ENCODE measurements at places on chromosomes 2 and 18.

DNA sequence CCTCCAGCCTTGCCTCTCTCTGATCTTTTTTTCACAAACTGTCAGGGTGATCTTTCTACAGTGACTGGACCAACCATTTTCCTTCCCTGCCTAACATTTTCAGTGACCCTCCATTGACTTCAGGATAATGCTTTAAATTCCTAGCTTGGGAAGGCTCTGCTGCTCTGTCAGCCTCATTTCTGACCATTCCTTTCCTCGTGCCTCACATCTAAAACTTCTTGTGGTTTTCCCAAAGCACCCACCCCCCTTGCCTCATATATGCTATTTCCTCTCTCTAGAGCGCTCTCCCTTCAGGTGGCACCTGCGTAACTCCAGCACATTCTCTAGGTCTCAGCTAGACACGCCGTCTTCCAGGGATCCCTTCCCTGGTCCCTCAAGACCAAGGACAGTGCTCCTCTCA lies 37.2 kb downstream of the DRC1 start:
- no peak for DNase-seq

- no peak for DNase-seq
Measured at GRCh38 chr18:77263466-77263763, 13.8 kb downstream of the GALR1 start.

DNA sequence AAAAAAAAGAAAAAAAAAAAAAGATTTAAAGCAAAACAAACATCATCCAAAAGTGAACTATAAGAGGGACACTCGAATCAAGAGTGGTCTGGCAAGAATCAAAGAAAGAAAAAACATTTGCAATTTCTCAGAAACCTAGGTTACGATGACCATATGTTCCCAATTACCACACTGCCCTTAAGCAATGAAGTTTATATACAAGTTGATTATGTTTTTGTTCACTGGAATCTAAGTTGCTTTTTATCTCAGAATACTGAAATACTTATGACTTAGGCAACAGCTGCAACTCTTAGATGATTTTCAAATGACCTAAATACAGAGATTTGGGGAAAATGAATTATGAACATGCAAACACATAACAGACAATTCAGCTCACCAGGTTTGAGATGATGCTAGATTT lies 597.1 kb upstream of the CHAC2 start:
- no peak for DNase-seq

- DNase-seq, result no peak
Measured at GRCh38 chr2:136486115-136486514, 279.2 kb upstream of the THSD7B start.

DNA sequence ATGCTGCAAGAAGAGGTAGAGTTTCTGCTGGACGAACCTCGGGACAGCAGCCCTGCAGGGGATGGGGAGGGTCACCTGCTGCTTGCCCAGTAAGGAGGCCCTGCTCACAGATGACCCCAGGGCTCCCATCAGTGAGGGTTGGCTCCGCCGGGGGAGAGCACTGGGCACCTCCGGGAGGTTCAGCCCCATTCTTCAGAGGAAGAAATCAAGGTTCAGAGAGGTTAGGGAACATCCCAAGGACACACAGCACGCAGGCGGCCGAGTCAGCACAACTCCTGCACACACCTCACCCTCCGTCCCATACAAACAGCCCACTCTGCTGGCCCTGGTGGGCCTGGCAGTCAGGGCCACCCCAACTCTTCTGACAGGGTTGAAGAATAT lies 11.7 kb upstream of the CCDC74B start:
- DNase-seq, result no peak

- peak; percentile 36 for DNase-seq
Measured at GRCh38 chr2:24912523-24912922, 7.5 kb downstream of the ADCY3 start.

GRCh38 chr2:122535960-122536505 lies 780.6 kb downstream of the TSN start:
- DNase-seq, result no peak

GRCh38 chr2:211161236-211161635 lies 604.8 kb downstream of the CPS1 start:
- DNase-seq, result no peak

DNA sequence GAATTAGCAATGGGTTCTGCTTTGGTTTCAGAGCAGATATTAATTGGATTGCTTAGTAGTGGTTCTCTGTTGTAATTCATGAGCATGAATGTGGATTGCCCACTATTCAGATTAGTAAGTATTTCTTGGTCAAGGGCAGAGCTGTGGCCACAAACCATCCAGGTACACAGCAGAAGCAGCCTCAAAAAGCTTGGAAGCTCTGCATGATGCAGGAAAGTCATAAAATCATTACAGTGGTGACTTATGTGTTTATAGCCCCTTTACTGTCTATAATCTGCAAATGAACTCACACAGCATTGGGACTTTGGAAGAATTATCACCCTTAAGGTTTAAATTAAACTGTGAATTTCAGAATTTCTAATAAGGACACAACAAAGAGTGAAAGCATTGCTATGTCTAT lies 1.9 kb upstream of the UGT1A1 start:
- no peak for DNase-seq

DNA sequence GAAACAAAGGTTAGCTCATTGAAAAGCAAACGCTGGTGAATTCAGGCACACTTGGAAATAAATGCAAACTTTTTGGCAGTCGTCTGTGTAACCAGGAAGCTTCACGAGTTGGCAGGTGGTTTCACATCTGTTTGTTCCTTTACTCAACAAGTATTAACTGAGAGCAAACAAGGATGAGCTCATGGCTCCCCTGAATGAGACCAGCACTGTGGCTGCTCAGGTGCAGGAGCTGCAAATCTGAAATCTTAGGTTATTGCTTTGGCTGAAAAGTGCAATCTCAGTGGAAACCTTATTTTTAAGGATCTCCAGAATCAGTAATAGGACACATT lies 46.3 kb downstream of the SH3RF3 start:
- DNase-seq, result no peak

DNA sequence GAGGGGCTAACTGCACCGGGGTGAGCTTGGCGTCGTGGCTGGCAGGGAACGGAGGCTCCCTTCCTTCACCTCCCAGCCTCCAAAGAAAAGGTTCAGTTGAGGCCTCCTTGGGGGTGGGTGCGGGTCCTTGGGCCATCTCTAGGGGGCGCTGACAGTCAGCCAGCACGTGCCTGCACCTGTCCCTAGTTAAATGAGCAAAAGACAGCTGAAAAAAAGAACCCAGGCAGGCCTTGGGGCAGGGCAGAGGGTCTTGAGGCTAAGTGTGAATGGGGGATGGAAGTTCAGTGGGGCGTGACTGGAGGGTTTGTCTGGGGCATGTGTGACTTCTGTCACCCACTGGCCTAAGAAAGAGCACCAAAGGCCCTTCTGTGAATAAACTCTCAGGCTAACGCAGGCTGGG lies 56.4 kb downstream of the ZFP36L2 start:
- peak; percentile 40 for DNase-seq

DNA sequence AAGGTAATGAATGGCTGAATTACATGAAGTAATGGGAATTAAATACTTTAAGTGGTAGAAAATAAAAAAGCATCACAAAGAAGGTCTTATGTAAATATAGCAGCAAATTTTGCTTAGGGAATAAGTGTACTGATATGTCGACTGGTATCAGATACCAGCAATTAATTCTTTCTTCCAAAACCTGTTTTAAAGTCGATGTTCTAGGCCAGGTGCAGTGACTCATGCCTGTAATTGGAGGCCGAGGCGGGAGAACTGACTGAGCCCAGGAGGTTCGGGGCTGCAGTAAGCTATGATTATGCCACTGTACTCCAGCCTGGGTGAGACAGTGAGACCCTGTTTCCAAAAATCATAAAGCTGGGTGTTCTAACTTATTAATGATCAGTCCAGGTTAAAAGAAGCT lies 30.3 kb downstream of the SP3 start:
- DNase-seq, result no peak
